MG63 (cell line): ENCODE measurements at places on chromosomes 4 and X. TPM values are rescaled to one million over a fixed set of nuclear protein-coding genes. Genes with fewer than 3 reads are reported as not detected.

DNA sequence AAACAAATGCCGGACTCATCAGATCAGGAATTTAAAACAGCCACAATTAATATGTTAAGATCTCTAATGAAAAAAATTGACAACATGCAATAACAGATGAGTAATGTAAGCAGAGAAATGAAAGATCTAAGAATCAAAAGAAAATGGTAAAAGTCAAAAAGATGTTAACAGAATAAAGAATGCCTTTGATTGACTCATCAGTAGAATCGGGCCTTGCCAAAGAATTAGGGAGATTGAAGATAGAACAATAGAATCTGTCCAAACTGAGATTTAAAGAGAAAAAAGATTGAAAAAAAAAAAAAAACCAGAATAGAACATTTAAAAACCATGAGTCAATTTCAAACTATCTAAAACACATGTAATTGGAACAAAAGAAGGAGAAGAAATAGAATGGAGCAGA is 25.9 kb upstream of the GUCY1A1 start:
- no peak for DNase-seq

DNA sequence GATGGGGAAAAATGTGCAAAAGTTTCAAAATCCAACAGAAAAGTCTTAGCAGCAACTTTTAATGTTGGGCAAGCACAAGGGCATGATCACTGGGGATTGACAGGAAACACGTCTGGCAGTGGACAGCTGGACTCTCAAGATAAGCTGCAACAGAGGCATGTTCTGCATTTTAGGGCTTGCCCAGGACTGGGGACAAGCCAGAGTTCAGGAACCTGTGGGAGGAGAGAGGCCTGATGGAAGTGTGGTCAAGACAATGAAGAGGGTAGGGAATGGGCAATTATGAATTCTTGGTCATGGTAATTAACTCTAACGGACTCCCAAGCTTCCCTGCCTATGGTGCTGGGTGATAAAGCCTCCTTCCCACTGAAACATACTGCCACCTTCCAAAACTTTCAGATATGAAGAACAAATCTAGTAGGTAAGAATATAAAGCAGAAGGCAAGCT is 48.4 kb downstream of the ANXA3 start:
- DNase-seq = no peak

GRCh38 chr4:159685340-159686092 is 582.6 kb downstream of the RAPGEF2 start:
- DNase-seq = no peak

GRCh38 chr4:133839326-133839725 is 362.3 kb downstream of the PABPC4L start:
- DNase-seq = no peak

Gene DMP1
- not detected in 2 replicates for total RNA-seq

Gene TNIP3
- not detected in 2 replicates for total RNA-seq

Gene DCLK2
- 1.4 and 3.1 TPM in 2 replicates for total RNA-seq

Gene MFAP3L
- 0.13 TPM in 1 of 2 replicates, not detected in the other for total RNA-seq

Gene TRPC5OS
- not detected in 2 replicates for total RNA-seq

Gene MAGEA4
- not detected in 2 replicates for total RNA-seq
